ENCODE measurements at places on chromosomes 2 and 18.

GRCh38 chr18:55844382-55844781 is 256.4 kb upstream of the TCF4 start:
- DNase-seq = no peak

DNA sequence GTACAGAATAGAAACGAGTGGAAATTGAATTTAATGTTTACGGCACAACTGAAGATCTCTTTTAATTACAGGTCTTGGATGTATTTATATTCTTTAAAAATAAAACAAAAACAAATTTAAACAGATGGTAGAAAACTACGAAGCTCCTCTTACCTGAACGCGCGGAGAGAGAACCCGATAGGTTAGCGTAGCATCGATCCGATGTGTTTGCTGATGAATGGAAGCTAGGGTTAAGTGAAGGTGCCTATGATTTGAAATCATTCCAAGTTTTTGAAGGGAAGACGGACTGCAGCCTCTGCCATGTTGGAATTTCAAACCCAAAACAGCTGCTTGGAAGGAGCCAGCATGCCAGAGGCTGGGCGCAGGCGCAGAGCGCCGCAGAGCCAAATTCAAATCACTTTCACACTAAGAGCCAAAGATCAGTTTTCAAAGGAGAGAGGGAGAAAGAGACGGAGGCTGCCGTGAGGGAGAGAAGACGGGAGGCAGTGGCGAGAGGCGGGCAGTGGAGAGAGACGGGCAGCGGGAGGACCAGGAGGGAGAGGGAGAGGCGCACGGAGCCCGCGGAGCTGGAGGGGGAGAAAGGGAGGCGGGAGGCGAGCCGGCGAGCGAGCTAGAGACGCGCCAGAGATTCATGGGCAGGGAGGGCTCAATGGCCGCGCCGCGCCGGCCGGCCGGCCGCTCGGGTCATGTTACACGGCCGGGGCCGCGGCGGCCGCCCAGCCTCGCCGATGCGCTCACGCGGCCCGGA is at the start of gene FIGN:
FIGN (minus strand) TSS at position 324 of the 748 bp plus-strand sequence. CDS start 1,081 bp downstream, outside the sequence.
- DNase-seq = peak; percentile 62

DNA sequence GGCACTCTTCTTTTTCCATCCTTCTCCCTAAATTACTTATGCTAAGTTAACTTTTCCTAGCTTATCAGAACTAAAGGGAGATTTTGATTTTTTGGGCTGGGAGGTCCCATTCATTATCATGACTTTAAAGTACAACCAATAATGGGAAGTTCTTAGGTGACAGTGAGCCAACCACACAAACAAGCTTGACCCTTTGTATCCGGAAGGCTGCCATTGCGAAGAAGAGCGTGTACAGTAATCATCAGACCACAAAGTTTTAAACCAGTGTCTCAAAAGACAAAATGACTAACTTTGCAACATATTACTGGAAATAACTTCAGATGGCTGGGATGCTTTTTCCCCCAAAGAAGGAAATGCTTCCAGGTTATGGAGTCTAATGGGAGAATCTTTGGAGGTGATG is 298.1 kb downstream of the TGIF1 start:
- no peak for DNase-seq

DNA sequence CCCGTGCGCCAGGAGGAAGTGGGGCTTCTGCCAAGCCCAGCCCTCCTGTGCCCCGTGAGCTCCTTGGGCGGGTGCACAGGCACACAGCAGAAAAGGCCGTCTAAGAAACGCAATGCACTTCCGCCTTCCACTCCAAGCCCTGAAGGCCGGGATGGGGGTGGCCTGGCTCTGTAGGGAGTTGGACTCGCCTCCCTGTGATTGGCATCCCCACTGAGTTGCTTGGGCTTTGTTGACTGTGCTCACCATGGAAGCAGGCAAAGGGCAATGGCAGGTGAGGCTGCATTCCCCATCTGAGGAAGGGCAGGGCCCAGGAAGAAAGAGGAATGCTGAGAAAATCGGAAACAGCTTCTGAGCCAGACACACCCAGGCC is 66.8 kb downstream of the CRACDL start:
- DNase-seq = peak; percentile 97

DNA sequence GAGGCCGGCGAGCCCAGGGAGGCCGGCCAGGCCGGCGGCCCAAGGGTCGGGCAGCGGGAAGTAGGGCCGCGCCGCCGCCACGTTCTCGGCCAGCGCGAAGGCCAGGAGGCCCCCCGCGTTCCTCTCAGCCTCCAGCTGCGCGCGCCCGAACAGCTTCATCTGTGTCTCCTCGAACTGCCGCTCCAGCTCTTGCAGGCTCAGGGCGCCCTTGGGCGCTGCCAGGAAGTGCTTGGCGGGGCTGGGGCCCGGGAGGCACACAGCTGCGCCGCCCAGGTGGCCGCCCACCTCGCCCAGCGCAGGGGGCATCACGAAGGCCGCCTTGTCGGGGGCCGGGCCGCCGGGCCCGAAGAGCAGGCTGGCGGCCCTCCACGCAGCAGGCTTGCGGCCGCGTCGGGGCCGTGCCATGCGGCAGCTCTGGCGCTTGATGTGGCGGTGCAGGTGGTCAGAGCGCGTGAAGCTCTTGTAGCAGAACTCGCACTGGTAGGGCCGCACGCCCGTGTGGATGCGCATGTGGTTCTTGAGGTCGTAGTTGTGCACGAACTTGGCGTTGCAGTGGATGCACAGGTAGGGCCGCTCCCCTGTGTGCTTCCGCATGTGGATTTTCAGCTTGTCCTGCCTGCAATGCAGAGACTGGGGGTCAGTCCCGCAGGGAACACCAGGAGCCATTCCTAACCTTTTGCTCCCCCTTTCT is 99.0 kb upstream of the SMAD2 start:
- no peak for DNase-seq

GRCh38 chr2:113806217-113806913 is 49.9 kb upstream of the SLC35F5 start:
- no peak for DNase-seq

DNA sequence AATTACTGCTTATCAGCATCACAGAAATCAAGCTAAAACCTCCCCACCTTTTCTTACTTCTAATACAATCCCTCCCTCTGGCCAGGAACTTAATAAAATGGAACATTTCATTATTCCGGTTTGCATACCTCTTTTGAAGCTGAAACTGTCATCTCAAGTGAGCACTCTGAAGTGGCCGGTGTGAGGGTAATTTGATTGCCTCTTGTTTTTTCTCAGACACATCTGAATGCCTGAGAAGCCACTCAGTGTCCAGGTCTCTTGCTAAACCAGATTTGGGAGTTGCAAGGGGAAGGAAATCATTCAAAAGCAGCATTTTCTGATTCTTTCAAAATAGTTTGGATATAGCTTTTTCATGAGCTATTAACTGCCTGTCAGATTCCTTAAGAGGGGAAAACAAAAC is 190.3 kb downstream of the C1D start:
- DNase-seq = peak; percentile 79

GRCh38 chr18:68035774-68036522 is 519.4 kb upstream of the DSEL start:
- DNase-seq = no peak

GRCh38 chr2:219628235-219628985 is 980 bp downstream of the SLC4A3 start:
- DNase-seq = no peak

DNA sequence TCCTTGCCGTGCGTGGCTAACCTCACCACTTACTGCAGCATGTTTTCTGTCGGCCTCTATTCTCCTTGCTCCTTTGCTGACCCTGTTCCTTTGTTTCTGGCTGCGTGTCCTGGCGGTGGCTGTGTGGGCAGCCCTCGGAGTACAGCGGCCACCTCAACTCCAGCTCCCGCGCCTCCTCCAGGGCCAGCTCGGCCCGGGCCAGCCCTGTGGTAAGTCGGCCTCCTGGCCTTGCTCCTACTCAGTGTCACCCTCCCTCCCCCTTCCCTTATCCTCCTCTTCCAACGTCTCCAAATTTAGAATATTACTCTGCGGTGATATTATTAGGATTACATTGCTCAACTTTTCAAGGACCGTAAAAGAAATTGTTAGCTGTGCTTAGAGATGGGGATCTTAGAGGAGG is 59.5 kb upstream of the RBM44 start:
- no peak for DNase-seq

DNA sequence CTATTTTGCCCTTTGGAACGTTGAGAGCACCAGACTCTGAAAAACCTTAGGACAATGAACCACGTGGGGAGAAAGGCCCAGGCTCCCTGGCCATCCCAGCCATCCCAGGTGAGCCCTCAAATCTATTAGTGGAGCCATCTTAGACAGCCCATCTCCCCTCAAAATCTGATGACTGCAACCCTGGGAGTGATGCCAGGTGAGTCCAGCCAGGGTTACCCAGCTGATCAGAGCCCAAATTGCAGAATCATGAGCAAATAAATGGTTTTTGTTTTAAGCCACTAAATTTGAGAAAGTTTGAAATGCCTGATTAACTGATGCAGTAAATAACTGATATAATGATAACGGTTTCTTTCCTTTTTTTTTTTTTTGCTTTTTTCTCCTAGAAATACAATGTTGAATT is 242.4 kb downstream of the GCA start:
- no peak for DNase-seq

- DNase-seq = no peak
Measured at GRCh38 chr2:156539086-156539860, 103.1 kb downstream of the GPD2 start.

DNA sequence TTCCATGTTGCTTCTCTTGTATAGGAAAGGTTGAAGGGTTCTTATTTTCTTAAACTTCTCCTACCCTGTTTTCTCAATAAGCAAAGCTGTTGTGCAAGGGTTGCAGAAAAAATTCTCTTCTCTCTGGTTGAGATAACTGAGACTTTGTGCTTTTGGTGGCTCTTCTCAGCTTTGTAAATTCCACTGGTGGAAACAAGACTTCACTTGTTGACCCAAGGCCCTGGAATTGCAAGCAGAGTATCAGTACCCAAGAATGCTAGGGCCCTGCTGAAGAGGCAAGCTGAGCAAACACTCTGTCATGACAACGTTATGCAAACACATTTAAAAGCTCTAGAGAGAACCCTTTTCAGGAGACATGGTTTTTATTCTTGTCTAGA is 294.7 kb upstream of the EPAS1 start:
- DNase-seq = peak; percentile 15

- no peak for DNase-seq
Measured at GRCh38 chr2:46153996-46154753, 143.0 kb upstream of the EPAS1 start.

DNA sequence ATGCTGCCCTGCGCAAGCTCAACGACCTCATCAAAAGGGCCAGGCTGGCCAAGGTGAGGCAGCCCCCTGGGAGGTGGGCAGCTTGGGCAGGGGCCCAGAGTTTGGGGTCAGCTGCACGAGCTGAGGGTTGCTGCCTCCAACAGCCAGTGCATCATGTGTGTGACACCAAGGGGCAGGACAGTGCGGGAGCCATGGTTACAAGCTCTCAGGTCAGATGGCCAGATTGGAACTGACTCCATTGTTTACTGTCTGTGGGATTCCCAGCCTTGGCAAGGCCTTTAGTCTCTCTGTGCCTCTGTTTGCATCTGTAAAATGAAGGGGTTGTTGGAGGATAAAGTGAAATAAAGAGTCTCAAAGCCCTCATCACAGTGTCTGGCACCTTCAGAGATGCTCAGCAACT is 26.9 kb downstream of the EHD3 start:
- no peak for DNase-seq

DNA sequence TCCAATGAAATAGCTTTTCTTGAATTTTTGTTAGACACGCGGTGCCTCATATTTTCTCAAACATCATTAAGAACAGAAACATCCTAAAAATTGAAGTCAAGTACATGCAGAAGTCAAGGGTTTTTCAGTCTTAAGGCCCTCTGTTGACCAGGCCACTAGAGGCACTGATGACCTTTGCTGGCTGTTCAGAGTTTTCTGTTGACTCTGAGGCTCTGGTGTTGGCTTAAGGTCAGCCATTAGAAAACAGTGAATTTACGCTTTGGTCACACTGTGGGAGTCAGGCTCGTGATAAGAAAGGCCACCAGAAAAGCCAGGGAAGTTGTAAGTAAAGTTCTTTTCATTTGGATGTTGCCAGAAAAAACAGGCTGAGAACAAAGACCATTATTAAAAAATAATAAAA is 5.8 kb upstream of the UPP2 start:
- DNase-seq = no peak

GRCh38 chr2:174553811-174554493 is 43.7 kb downstream of the WIPF1 start:
- DNase-seq = no peak

DNA sequence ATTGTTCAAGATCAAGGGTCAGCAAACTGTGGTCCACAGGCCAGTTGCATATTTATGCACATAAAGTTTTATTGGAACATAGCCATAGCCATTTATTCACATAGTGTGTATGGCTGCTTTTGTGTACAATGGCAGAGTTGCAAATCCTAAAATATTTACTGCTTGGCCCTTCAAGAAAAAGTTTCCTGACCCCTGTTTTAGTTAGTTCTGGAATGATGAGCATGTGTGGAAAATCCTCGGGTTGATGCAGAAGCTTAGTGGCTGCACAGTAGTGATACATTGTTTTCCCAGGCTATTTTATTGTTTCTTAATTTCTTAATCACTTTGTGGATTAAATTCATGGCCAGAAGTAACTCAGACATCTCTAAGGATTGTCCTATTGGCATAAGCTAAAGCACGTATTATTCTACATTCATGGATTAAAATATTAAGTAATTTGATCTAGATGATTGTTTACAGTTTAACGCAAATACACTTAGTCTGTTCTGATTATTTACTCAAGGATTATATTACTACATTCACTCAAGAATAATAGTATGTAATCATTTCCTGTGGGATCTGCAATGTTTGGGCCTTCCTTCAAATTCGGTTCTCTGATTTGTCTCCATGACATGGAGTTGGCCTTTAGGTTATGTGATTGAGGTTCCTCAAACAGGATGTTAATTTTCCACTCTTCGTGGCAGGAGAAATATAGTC is 165.5 kb downstream of the TMEM247 start:
- DNase-seq = peak; percentile 21

DNA sequence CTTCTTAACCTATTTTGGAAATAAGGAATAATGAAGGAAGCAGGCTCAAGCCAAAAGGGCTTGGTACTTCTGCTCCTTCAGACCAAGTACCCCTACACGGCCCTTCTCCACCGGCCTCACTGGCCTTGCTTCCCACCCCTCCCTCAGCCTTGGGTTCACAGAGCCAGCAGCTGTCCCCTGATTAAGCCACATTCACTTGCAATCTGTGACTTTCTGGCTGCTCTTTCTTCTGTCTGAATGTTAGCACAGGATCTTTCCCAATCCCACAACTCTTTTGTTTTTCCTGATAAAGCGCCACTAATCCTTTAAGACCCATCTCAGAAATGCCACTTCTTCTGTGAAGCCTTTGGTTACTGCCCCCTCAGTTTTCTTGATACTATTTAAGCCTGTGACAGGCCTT is 52.4 kb downstream of the REEP1 start:
- DNase-seq = no peak

GRCh38 chr2:236986524-236987330 is 99.0 kb upstream of the COPS8 start:
- DNase-seq = peak; percentile 77

DNA sequence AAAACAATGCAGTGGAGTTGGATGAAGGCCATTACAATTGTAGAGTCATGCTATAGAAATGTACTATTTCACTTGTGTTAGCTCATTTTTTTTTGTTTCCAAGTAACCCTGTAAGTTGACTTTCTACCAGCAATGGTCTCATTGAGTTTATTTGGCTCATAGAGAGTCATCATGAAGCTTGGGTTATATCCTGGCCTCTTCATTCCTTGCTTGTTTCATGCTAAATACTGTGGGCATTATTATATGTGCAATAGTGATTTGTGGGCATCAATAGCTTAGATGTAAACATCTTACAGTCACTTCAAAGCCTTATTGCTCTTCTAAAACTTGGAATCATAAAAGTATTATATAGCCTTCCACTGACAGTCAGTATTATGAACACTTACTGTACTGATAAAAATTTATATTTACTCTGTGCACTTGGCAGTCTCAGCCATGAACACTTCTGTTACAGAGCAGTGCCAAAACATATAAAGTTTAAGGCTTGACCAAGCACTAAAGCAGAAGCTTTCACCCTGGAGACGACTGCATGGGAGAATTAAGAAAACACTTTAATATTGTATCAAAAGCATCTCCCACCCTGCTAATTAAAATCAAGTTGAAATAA is 751.2 kb downstream of the SATB2 start:
- no peak for DNase-seq
